ENCODE measurements at places on chromosomes 3 and 15. TPM values are rescaled to one million over a fixed set of nuclear protein-coding genes. Genes with fewer than 3 reads are reported as not detected.

DNA sequence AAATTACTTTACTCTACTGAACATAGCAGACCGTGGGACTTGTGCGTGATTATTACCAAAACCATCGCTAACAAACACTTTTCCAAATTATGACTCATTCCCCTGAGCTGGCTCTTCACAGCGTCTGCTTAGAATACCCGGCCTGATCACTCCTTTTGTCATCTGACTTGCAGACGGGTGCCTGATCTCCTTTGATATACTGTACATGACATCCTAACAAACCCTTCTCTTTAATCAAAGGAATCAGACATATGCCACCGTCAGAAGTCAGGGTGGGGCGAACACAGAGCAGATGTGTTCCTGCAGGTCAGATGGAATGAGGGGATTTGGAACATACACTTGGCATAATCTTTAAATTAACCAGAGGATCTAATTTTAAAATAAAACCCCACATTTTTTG is 48.5 kb upstream of the SH3GL3 start:
- H3K36me3 ChIP-seq: no peaks in the 10 kb centered on the region
- no peak for DNase-seq
- H3K27ac ChIP-seq: no peak overlapping the region
- no peaks in the 10 kb centered on the region for H3K27me3 ChIP-seq
- H3K4me3 ChIP-seq: no peak overlapping the region

GRCh38 chr3:16467393-16467792 is 46.1 kb downstream of the RFTN1 start:
- H3K4me1 ChIP-seq: no peaks in the 10 kb centered on the region
- no peak overlapping the region for H3K4me3 ChIP-seq
- no peak for DNase-seq
- no peak overlapping the region for H3K27ac ChIP-seq
- no peaks in the 10 kb centered on the region for H3K36me3 ChIP-seq

DNA sequence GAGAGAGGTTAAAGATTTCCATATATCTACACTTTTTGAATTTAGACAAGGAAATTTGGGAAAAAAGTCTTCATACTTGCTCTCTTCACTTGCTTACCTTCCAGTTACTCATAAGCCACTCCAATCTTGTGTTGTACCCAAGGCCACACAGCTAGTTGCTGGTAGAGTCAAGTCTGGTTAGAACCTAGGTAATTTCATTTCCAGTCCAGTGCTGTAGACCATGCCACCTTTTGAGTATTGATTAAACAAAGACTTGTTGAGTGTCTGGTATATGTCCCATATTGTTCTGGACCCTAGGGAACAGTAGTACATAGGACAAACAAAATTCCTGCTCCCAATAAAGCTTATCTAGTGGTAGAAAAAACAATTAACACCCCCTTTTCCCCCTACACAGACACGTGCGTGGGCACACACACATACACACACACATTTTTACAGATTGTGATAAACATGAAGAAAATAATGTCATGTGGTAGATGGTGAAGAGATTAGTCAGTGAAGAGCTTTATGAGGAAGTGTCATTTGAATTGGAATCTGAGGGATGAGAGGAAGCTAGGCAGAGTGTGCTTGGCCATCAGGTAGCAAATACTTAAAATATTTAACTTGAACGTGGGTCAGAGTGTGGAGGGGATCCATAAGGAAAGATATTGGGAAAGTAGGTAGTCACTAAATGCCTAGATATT is 2.1 kb downstream of the CMC1 start:
- H3K4me3 ChIP-seq: no peak overlapping the region
- DNase-seq: no peak
- H3K27ac ChIP-seq: no peak overlapping the region
- peaks cover 32% of the 10 kb centered on the region for H3K4me1 ChIP-seq
- no peaks in the 10 kb centered on the region for H3K27me3 ChIP-seq

DNA sequence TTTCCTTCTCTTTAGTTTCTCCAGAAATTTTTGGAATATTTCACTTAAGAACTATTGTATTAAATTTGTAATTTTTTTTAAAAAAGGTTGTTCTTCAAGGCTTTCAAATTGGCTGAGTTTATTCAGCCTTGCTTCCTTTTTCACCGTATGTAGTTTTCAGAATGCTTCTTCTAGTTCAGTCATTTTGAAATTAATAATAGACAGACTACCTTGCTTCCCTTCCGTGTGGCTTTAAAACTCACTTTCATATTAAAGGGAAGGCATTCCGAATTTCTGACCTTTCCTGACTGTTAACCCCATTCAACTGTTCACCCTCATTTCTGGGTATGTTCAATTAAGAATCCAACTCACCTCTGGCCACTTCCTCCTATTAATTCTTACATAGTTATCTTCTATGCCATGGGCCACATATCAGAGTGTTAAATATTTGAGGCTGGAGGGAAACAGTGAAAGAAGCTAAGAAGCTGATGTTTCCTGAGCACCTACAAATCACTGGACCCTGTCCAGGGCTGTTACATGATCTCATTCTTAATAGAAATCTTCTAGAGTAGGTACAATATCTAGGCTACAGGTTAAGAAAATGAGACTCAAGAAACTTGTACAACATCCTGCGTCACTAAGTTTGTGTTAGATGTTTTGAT is 237.5 kb downstream of the P3H2 start:
- H3K36me3 ChIP-seq: no peaks in the 10 kb centered on the region
- no peaks in the 10 kb centered on the region for H3K4me1 ChIP-seq

DNA sequence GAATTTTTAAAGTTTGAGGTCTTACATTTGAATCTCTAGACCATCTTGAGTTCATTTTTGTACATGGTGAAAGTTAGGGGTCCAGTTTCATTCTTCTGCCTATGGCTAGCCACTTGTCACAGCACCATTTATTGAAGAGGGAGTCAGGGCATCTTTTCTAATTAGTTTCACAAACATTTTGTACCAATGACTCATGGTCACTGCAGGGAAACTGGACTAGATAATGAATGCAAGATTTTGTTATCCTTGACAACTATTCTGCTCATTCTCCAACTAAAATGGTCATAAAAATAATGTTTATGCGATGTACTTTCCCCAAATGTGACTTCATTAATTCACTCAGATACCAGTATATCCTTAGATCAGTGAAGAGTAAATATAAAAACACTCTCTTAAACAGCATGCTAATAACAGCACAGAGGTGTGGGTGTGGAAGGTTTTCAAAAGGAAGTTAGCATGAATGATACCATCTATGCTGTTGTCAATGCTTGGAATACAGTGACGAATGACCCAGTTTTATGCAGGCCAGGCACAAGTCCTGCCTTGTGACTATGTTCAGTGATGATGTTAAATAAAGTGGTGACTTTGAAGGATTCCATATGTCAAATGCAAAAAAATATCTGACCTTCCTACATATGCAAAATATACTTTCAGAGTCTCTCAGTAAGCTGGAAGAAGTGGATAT is 314.9 kb upstream of the TMCO5A start:
- no peaks in the 10 kb centered on the region for H3K36me3 ChIP-seq
- DNase-seq: no peak
- H3K4me1 ChIP-seq: no peaks in the 10 kb centered on the region
- no peaks in the 10 kb centered on the region for H3K27me3 ChIP-seq

- no peaks in the 10 kb centered on the region for H3K4me1 ChIP-seq
- no peaks in the 10 kb centered on the region for H3K36me3 ChIP-seq
These were observed 2.4 kb downstream of the MUC4 start for GRCh38 chr3:195809291-195809785.

- no peaks in the 10 kb centered on the region for H3K27me3 ChIP-seq
- DNase-seq: no peak
- no peaks in the 10 kb centered on the region for H3K36me3 ChIP-seq
- no peak overlapping the region for H3K4me3 ChIP-seq
- H3K4me1 ChIP-seq: no peaks in the 10 kb centered on the region
These were observed 108.8 kb downstream of the LRRK1 start for GRCh38 chr15:101027920-101028319.

DNA sequence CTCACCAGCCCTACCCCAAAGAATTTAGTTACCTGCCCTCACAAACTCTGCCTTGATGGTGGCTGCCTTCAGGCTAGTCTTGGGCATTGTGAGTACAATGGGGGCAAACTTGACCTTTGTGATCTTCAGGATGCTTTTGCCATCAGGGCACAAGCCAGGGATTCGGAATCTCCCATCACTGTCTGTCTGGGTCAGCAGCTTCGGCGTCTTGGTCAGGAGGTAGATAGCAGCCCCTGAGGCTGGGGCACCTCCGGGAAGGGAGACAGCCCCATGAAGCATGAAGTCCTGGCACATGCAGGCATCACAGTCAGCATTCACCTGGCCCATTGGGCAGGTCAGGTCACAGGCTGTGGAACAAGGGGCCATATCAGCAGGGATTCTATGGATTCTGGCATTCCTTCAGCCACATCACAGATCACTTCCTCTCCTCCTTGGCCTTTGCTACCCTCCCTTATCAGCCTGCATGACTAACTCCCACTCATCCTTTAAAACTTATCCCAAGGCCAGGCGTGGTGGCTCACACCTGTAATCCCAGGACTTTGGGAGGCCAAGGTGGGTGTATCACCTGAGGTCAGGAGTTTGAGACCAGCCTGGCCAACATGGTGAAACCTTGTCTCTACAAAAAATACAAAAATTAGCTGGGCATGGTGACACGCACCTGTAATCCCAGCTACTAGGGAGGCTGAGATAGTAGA is 6.9 kb downstream of the CILP start:
- no peaks in the 10 kb centered on the region for H3K27me3 ChIP-seq
- no peaks in the 10 kb centered on the region for H3K36me3 ChIP-seq
- no peak overlapping the region for H3K27ac ChIP-seq
- H3K4me3 ChIP-seq: no peak overlapping the region

GRCh38 chr15:57635300-57635909 is 43.7 kb downstream of the MYZAP start:
- no peak overlapping the region for H3K4me3 ChIP-seq
- H3K27ac ChIP-seq: peak overlapping the region; percentile 73
- peaks cover 62% of the 10 kb centered on the region for H3K4me1 ChIP-seq
- peak; percentile 79 for DNase-seq
- H3K36me3 ChIP-seq: no peaks in the 10 kb centered on the region

DNA sequence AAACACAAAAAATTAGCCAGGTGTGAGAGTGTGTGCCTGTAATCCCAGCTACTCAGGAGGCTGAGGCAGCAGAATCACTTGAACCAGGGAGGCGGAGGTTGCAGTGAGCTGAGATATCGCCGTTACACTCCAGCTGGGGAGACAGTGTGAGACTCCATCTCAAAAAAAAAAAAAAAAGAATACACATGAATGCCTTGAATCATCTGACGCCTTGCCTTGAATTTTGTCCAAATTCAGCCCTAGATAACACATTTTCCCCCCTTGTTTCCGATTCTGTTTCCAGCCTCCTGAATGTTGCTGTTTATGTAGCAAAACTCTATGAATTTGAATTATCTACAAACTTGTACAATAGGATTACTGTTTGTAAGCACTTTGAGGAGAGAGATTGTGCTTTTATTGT is 98.7 kb upstream of the ARL6 start:
- H3K27me3 ChIP-seq: no peaks in the 10 kb centered on the region
- H3K27ac ChIP-seq: no peak overlapping the region
- H3K4me3 ChIP-seq: no peak overlapping the region
- no peak for DNase-seq
- H3K4me1 ChIP-seq: no peaks in the 10 kb centered on the region

DNA sequence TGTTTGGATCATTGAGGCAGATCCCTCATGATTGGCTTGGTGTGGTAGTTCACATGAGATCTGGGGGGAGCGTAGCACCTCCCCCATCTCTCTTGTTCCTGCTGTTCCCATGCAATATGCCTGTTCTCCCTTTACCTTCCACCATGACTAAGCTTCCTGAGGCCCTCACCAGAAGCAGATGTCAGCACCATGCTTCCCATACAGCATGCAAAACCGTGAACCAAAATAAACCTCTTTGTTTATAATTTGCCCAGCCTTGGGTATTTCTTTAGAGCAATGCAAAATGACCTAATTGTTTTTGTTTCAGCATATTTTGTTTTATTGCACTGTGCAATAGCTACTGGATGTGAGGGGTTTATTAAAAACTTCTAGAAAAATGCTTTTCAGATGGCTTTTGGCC is 56.6 kb upstream of the CHST2 start:
- H3K36me3 ChIP-seq: no peaks in the 10 kb centered on the region
- H3K4me3 ChIP-seq: no peak overlapping the region
- no peaks in the 10 kb centered on the region for H3K4me1 ChIP-seq
- no peaks in the 10 kb centered on the region for H3K27me3 ChIP-seq
- H3K27ac ChIP-seq: no peak overlapping the region

DNA sequence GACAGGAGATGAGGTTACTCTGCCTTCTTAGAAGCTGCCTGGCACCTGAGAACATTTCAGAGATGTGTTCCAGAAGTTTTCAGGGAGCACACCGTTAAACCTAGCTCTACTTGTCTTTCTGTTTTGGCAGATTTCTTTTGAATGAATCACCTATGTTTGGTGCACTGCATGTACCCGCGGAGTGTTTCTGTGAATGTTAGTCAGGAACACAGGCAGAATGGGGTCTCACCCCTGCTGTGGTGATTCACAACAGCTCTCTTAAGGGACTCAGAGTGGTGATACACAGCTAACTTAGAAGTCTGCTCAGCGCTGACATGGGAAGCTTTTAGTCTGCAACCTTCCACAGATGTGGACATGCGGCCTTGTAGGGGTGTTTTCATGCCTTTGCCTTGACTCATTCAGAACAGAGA is 24.0 kb downstream of the TSEN2 start:
- no peaks in the 10 kb centered on the region for H3K27me3 ChIP-seq
- no peaks in the 10 kb centered on the region for H3K4me1 ChIP-seq
- H3K4me3 ChIP-seq: no peak overlapping the region
- H3K36me3 ChIP-seq: peaks cover 3% of the 10 kb centered on the region
- no peak overlapping the region for H3K27ac ChIP-seq
- no peak for DNase-seq

- H3K27me3 ChIP-seq: no peaks in the 10 kb centered on the region
- no peak overlapping the region for H3K4me3 ChIP-seq
- no peak for DNase-seq
- H3K36me3 ChIP-seq: no peaks in the 10 kb centered on the region
These were observed 264.6 kb upstream of the SGO1 start for GRCh38 chr3:20450611-20451010.

GRCh38 chr3:22908989-22909507 is 294.1 kb upstream of the UBE2E2 start:
- no peak overlapping the region for H3K4me3 ChIP-seq
- no peaks in the 10 kb centered on the region for H3K4me1 ChIP-seq
- no peak for DNase-seq
- no peaks in the 10 kb centered on the region for H3K27me3 ChIP-seq
- no peak overlapping the region for H3K27ac ChIP-seq

Gene STRC
- total RNA-seq: not detected

Gene GOLGA8M
- not detected for total RNA-seq

Gene GOLGA6A
- total RNA-seq: not detected

Gene MESP2
- total RNA-seq: not detected

Gene TNIK
- total RNA-seq: 9.6 TPM

Gene C3orf20
- not detected for total RNA-seq

Gene TMEM266
- total RNA-seq: 0.66 TPM

Gene NRG4
- total RNA-seq: 11.5 TPM

Data from body of pancreas (tissue), 4 donors.